ENCODE measurements at places on chromosomes 3 and 15. TPM values are rescaled to one million over a fixed set of nuclear protein-coding genes. Genes with fewer than 3 reads are reported as not detected.
A peak's percentile ranks its signal among the peaks of the same experiment; 100 is the strongest.

GRCh38 chr15:72614810-72615532, 39.5 kb upstream of the GOLGA6B start:
- no peak overlapping the region for H3K4me3 ChIP-seq
- peaks cover 2% of the 10 kb centered on the region for H3K4me1 ChIP-seq
- H3K27me3 ChIP-seq = no peaks in the 10 kb centered on the region
- no peaks in the 10 kb centered on the region for H3K36me3 ChIP-seq
- H3K27ac ChIP-seq = no peak overlapping the region

GRCh38 chr15:52506549-52506948, 22.1 kb downstream of the MYO5A start:
- H3K36me3 ChIP-seq = no peaks in the 10 kb centered on the region
- DNase-seq = no peak

- H3K36me3 ChIP-seq = no peaks in the 10 kb centered on the region
- DNase-seq = peak; percentile 61
- peak overlapping the region; percentile 97 for H3K27ac ChIP-seq
- peak overlapping the region; percentile 68 for H3K4me3 ChIP-seq
These were observed 1.5 kb downstream of the WHAMM start for GRCh38 chr15:82810890-82811426.

Gene MYNN
- total RNA-seq = 15.1 TPM

DNA sequence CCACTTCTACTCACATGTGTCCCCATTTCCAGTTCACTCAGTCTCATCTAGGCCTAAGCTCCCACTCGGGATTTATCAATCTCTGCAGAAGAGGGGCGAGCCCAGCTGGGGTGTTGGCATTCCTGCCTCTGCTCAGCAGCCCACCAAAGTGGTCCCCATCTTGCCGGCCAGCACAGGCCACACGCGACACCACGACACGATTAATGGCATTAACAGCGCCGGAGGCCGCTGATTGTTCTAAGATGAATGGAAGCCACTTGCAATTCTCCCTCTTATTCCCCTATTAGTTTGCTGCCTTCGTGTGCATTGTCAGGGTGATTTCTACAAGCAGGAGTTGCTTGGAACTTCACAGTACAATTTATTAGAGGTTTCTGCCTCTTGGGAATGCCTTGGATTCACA, 477.3 kb downstream of the SHQ1 start:
- H3K36me3 ChIP-seq = no peaks in the 10 kb centered on the region
- H3K4me3 ChIP-seq = no peak overlapping the region
- H3K27me3 ChIP-seq = no peaks in the 10 kb centered on the region
- H3K27ac ChIP-seq = no peak overlapping the region

GRCh38 chr3:11956781-11957180, 47.4 kb upstream of the SYN2 start:
- no peaks in the 10 kb centered on the region for H3K36me3 ChIP-seq
- H3K27me3 ChIP-seq = peaks cover 3% of the 10 kb centered on the region
- no peaks in the 10 kb centered on the region for H3K4me1 ChIP-seq
- DNase-seq = no peak

GRCh38 chr3:138594935-138595610, 1.0 kb upstream of the CEP70 start:
- H3K27me3 ChIP-seq = no peaks in the 10 kb centered on the region
- no peaks in the 10 kb centered on the region for H3K36me3 ChIP-seq
- peak overlapping the region; percentile 94 for H3K27ac ChIP-seq
- peak overlapping the region; percentile 86 for H3K4me3 ChIP-seq
- H3K4me1 ChIP-seq = peaks cover 5% of the 10 kb centered on the region

GRCh38 chr3:12345584-12346494, 57.0 kb downstream of the PPARG start:
- no peaks in the 10 kb centered on the region for H3K4me1 ChIP-seq
- H3K27ac ChIP-seq = no peak overlapping the region
- H3K36me3 ChIP-seq = no peaks in the 10 kb centered on the region
- H3K27me3 ChIP-seq = peaks cover 3% of the 10 kb centered on the region

Gene DNAH1
- 43.6 TPM for total RNA-seq

DNA sequence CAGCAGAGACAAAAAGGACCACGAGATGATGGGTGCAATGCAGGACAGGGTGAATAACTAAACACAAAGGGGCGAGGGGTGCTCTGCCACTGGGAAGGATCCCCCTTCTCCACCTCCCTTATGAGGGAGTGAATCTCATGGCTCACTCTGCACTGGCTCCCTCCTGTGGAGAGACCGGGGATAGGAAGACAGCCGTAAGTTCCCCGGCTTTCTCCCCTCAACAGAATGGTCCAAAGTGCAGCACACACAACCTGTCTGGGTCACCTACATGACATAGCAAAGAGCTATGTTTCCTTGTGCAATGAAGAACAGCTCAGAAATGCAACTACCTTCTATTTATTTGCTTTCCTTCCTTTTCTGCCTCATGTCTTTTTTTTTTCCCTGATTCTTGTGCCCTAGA, 7.8 kb upstream of the ACSBG1 start:
- H3K27ac ChIP-seq = no peak overlapping the region
- H3K4me3 ChIP-seq = no peak overlapping the region
- peaks cover 8% of the 10 kb centered on the region for H3K27me3 ChIP-seq
- no peaks in the 10 kb centered on the region for H3K36me3 ChIP-seq

GRCh38 chr3:167716920-167717319, 17.8 kb downstream of the PDCD10 start:
- no peak overlapping the region for H3K27ac ChIP-seq
- no peaks in the 10 kb centered on the region for H3K36me3 ChIP-seq
- no peak overlapping the region for H3K4me3 ChIP-seq
- H3K27me3 ChIP-seq = no peaks in the 10 kb centered on the region
- no peaks in the 10 kb centered on the region for H3K4me1 ChIP-seq

- DNase-seq = no peak
- no peaks in the 10 kb centered on the region for H3K4me1 ChIP-seq
- no peak overlapping the region for H3K4me3 ChIP-seq
- H3K27me3 ChIP-seq = no peaks in the 10 kb centered on the region
These were observed 476.0 kb downstream of the OCA2 start for GRCh38 chr15:27623149-27623548.

DNA sequence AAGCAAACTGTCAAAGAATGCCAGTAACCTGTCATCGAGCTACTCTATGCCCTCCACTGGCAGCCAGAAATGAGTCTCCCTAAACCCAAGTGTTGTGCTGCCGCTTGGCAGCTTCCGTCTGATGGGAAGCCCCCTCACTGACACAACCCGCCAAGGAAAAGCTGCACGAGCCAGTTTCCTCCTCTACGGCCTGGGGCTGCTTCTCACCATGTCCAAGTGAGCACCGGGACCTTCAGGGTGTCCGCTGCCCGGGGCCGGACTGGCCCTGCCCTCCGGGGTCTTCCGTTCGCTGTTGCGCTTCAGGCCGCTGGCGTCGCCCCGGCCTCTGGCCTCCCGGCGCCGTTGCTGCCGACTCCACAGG, 490 bp downstream of the TOMM70 start:
- H3K4me3 ChIP-seq = peak overlapping the region; percentile 99
- H3K36me3 ChIP-seq = no peaks in the 10 kb centered on the region
- peaks cover 28% of the 10 kb centered on the region for H3K4me1 ChIP-seq

Gene SAMMSON
- not detected for total RNA-seq

GRCh38 chr15:101689901-101690300, 34.4 kb downstream of the TARS3 start:
- no peak overlapping the region for H3K4me3 ChIP-seq
- H3K27me3 ChIP-seq = no peaks in the 10 kb centered on the region
- H3K4me1 ChIP-seq = no peaks in the 10 kb centered on the region

GRCh38 chr15:65580287-65580686, 30.6 kb downstream of the INTS14 start:
- H3K4me1 ChIP-seq = peaks cover 10% of the 10 kb centered on the region
- H3K4me3 ChIP-seq = no peak overlapping the region
- no peak overlapping the region for H3K27ac ChIP-seq
- DNase-seq = no peak
- peaks cover 59% of the 10 kb centered on the region for H3K36me3 ChIP-seq
- no peaks in the 10 kb centered on the region for H3K27me3 ChIP-seq

GRCh38 chr3:127760361-127760760, 62.0 kb downstream of the MGLL start:
- no peaks in the 10 kb centered on the region for H3K27me3 ChIP-seq
- DNase-seq = no peak
- H3K27ac ChIP-seq = no peak overlapping the region
- no peaks in the 10 kb centered on the region for H3K4me1 ChIP-seq

GRCh38 chr15:64004587-64004986, 41.7 kb downstream of the DAPK2 start:
- H3K36me3 ChIP-seq = no peaks in the 10 kb centered on the region
- no peaks in the 10 kb centered on the region for H3K27me3 ChIP-seq
- H3K4me1 ChIP-seq = peaks cover 21% of the 10 kb centered on the region
- no peak overlapping the region for H3K27ac ChIP-seq
- H3K4me3 ChIP-seq = no peak overlapping the region
- DNase-seq = no peak

DNA sequence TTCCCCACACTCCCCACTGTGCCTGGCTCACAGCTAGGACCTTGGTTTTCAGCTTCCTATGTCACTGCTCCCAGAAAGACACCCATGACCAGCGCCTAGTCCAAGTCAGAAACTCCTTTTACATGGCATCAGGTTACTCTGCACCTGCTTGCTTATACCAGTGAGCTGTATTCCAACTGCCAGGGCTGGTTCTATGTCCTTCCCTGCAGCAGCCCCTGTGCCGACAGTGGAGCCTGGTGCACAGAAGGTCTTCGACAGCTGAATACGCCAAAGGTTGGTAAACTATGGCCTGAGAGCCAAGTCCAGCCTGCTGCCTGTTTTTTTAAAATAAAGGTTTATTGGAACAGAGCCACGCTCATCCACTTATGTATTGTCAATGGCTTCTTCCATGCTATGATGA, 102.5 kb downstream of the IQSEC1 start:
- no peak overlapping the region for H3K4me3 ChIP-seq
- H3K27me3 ChIP-seq = no peaks in the 10 kb centered on the region
- H3K27ac ChIP-seq = no peak overlapping the region
- peaks cover 10% of the 10 kb centered on the region for H3K36me3 ChIP-seq
- peaks cover 66% of the 10 kb centered on the region for H3K4me1 ChIP-seq
- DNase-seq = no peak

- H3K4me3 ChIP-seq = no peak overlapping the region
- H3K27me3 ChIP-seq = no peaks in the 10 kb centered on the region
- no peak for DNase-seq
- H3K36me3 ChIP-seq = no peaks in the 10 kb centered on the region
- no peaks in the 10 kb centered on the region for H3K4me1 ChIP-seq
These were observed 325.0 kb downstream of the CGGBP1 start for GRCh38 chr3:87733671-87734367.

Gene RASSF1
- 79.6 TPM for total RNA-seq

GRCh38 chr15:85792102-85792731, 2.5 kb downstream of the KLHL25 start:
- H3K36me3 ChIP-seq = no peaks in the 10 kb centered on the region
- peaks cover 42% of the 10 kb centered on the region for H3K4me1 ChIP-seq
- DNase-seq = no peak

Gene PPP1R14D
- not detected for total RNA-seq

DNA sequence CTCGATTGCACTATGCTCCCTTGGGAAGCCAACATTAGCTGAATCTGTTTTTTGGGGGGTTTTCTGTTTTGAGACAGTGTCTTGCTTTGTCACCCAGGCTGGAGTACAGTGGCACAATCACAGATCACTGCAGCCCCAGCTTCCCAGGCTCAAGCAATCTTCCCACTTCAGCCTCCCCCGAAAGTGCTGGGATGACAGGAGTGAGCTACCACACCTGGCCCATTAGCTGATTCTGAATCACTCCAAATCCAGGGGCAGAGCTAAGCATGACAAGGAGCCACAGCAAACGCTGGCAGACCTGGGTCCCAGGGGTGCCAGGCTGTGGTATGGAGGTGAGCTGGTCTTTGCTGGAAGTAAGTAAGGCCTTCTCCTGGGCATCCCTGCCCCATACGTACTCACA, 18.9 kb downstream of the POC1A start:
- no peak overlapping the region for H3K27ac ChIP-seq
- H3K4me3 ChIP-seq = no peak overlapping the region
- peaks cover 7% of the 10 kb centered on the region for H3K36me3 ChIP-seq
- DNase-seq = no peak

- H3K36me3 ChIP-seq = no peaks in the 10 kb centered on the region
- no peak for DNase-seq
- no peak overlapping the region for H3K27ac ChIP-seq
- peaks cover 41% of the 10 kb centered on the region for H3K27me3 ChIP-seq
- H3K4me1 ChIP-seq = no peaks in the 10 kb centered on the region
These were observed 18.2 kb upstream of the PRR23E start for GRCh38 chr3:127174715-127175140.

GRCh38 chr3:17626395-17626794, 116.0 kb downstream of the TBC1D5 start:
- no peaks in the 10 kb centered on the region for H3K27me3 ChIP-seq
- no peak overlapping the region for H3K27ac ChIP-seq
- no peak overlapping the region for H3K4me3 ChIP-seq
- no peak for DNase-seq
- no peaks in the 10 kb centered on the region for H3K36me3 ChIP-seq

DNA sequence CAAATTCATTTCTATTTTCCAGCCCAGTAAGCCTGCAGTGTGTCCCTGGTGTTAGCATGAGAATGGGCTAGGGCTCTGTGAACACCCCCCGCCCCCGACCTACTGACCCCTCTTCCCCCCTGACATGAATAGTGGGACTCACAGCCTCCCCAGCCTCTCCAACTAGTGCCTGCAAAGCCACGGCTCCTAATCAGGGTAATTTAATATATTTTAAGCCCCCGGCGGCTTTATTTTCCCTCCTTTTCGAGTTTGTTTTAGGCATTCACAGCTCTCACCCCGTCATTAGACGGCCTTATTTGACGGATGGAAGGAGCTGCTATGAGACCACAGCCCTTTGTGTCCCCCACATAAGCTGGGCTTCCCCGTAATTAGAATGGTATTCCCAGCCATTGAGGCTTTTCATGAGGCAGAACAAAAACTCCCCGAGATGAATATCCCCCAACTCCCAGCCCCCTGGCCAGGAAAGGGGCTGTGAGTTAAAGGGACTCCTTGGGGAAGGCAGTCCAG, 78.3 kb upstream of the POLG start:
- H3K4me3 ChIP-seq = no peak overlapping the region
- no peak for DNase-seq

Gene LSAMP
- not detected for total RNA-seq

GRCh38 chr3:152706991-152707713, 127.8 kb upstream of the P2RY1 start:
- H3K27me3 ChIP-seq = no peaks in the 10 kb centered on the region
- no peak overlapping the region for H3K4me3 ChIP-seq
- no peak overlapping the region for H3K27ac ChIP-seq
- peaks cover 2% of the 10 kb centered on the region for H3K4me1 ChIP-seq

DNA sequence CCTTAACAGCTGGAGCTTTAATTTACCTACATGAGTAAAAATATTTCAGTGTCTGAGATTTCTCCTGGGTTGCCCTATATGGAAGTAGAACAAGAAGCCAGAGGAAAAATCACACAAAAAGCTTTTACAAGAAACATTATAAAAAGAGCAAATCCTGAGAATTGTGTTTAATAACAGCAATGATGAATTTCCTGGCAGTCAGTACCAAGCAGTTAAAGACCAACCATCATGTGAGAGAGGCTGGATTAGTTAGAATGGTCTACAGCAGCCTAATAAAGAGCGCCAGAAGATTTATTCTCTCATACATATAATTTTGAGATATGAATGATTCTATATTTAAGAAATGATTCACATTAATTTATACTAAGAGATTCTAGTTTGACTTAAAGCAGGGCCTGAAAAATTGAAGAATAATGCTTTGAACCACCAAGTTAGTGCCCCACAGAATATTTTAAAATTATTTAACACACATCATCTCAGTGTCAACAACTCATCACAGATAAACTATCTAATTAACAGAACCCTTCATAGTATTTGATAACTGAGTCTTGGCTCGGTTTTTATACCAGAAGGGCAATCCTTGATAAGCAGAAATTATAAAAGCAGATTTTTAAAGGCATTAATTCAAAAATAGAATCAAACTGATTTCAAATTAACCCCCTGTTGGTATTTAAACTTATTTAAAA, 59.9 kb upstream of the DPH6 start:
- no peak for DNase-seq
- H3K36me3 ChIP-seq = no peaks in the 10 kb centered on the region
- no peak overlapping the region for H3K4me3 ChIP-seq
- no peaks in the 10 kb centered on the region for H3K4me1 ChIP-seq

Gene KIF7
- total RNA-seq = 0.10 TPM

Gene SLC2A2
- not detected for total RNA-seq
